Effector CD4-positive, alpha-beta T cell (primary cell): ENCODE measurements at places on chromosomes 11 and 22.

GRCh38 chr22:46308283-46308988 lies 11.8 kb downstream of the GTSE1 start:
- no peak for DNase-seq

- no peak for DNase-seq
These were observed 1312.9 kb downstream of the FAM181B start for GRCh38 chr11:81420668-81421250.

- no peak for DNase-seq
These were observed 69.8 kb upstream of the KCNQ1OT1 start for GRCh38 chr11:2769409-2770095.

GRCh38 chr11:76723142-76723541 lies 52.6 kb upstream of the LRRC32 start:
- no peak for DNase-seq

- no peak for DNase-seq
These were observed 63.5 kb upstream of the DRD2 start for GRCh38 chr11:113538451-113539412.
